Chondrocyte (in vitro differentiated cells): ENCODE measurements at places on chromosomes 11 and 22.

GRCh38 chr22:48309115-48309705 lies 1518.5 kb downstream of the BRD1 start:
- DNase-seq, result no peak

GRCh38 chr11:64230985-64231365 lies 627 bp downstream of the DNAJC4 start:
- DNase-seq, result no peak

GRCh38 chr11:105206633-105207032 lies 67.1 kb upstream of the CARD18 start:
- no peak for DNase-seq

DNA sequence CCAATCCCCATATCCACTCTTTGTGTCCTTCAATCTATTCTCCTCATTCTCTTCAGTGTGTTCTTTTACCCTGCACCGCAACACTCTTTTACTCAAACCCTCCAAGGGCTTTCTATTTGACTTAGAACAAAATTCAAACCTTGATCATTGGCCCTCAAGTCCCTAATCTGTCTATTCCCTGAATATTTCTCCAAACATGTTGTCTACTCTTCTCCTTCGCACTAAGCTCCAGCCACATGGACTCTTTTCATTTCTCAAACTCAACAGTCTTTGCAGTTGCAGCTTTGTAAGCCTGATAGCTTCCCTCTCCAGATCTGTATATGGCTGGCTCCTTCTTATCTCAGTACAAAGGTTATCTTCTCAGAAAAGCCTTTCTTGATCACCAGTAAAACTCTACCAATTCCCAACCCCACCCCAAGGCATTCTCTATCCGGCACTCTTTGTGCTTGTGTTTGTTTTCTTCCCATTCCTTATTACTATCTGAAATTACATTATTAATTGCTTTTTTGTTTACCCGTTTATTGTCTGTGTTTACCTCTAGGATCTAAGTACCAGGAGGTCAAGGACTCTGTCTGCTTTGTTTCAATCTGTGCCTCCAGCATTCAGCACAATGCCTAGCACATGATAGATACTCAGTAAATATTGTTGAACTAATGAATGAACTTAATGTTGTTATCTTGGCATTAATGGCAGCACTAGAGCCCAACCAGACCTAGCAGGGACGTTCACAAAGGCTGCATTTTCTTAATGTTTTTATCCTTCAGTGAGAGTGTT lies 147.4 kb downstream of the BBOX1 start:
- no peak for DNase-seq

DNA sequence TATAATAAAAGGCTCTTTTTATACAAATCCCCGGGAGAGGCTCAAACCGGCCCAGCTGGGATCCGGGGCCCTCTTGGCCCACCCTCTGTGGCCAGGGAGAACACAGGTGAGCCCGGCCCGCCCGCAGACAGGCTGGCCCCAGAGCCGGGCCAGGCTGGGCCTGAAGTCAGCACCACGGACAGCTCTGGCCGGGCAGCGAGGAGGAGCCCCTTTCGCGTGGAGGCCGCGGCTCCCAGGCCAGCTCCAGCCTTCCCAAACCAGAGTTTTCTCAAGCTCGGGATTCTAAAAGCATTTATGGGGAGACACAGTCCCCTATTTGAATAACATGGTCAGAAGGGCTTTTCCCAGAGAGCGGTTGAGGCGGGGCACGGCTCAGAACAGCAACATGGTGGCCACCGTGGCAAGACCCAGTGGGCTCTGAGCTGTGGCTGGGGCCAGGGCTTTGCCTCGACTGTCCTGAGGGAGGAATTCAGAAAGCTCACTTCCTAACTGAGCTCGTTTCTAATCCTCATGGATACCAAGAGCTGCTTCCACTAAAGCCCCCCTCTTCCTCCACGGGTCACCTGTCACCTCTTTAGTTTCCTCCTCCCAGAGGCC lies 115.4 kb downstream of the BRD1 start:
- no peak for DNase-seq
